ENCODE measurements at places on chromosomes 4 and X.
A peak's percentile ranks its signal among the peaks of the same experiment; 100 is the strongest.

DNA sequence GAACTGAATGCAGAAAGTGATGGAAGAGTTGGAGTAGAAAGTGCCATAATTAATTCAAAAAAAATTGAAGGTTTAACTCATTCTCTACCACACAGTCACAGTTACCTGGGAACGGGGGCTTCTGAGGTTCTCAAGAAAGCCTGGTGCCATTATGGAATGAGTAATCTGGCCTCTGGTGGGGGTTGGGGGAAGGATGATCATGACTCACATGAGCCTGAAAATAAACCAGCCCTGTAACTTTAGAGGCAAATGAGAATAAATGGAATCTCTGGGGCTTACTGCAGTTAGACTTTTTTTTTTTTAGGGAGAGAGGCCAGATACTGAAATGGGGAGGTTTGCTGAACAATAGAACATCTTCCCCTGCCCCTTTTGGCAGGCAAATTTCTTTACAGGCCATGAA is 55.3 kb downstream of the SOD3 start:
- DNase-seq: no peak
- no peaks in the 10 kb centered on the region for H3K36me3 ChIP-seq
- H3K4me3 ChIP-seq: no peak overlapping the region

DNA sequence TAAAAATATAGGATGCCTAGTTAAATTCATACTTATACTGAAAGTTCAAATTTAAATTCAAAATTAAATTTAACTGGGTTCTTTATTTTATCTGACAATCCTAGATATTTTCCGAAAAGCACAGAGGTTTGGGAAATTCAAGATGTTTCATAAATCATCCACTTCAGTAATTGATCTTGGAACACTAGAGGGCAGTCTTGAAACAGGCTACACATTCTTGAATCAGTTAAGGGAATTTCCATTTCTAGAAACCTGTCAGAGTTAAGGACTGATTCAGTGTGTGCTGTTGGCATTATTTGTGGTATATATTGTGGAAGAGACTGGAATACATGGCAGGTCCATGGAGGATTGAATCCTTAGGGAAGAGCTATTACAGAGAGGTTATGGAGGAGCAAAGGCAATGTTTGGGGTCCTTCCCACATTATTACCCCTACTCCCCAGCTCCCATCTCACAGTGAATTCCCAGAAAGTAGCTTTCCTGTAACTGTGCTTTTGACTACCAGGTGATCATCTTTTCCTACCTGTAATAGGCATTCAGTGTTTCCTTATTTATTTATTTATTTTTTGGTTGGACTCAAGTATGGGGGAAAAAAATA is 92.9 kb downstream of the EGF start:
- peaks cover 6% of the 10 kb centered on the region for H3K4me1 ChIP-seq
- H3K4me3 ChIP-seq: no peak overlapping the region
- H3K36me3 ChIP-seq: no peaks in the 10 kb centered on the region
- no peak for DNase-seq

DNA sequence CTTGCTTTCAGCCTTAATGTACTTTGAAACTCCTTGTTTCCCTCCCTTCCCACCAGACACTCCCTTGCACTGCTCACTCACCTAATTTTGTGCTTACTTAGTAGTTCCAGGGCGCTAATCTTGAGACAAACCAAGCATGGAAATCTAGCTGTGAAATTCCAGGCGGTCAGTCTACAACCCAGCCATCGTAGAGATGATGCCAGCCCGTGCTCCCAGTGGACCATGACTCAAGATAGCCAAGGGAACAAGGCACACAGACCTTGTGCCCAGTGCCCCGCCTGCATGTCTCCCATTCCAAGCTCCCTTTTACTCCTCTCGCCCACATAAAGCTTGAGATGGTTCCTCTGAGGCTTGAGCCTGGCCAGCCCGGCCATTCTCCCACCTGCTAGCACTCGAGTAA is 11.1 kb downstream of the TREX2 start:
- no peak overlapping the region for H3K4me3 ChIP-seq
- no peak for DNase-seq
- H3K36me3 ChIP-seq: no peaks in the 10 kb centered on the region
- H3K27ac ChIP-seq: no peak overlapping the region

DNA sequence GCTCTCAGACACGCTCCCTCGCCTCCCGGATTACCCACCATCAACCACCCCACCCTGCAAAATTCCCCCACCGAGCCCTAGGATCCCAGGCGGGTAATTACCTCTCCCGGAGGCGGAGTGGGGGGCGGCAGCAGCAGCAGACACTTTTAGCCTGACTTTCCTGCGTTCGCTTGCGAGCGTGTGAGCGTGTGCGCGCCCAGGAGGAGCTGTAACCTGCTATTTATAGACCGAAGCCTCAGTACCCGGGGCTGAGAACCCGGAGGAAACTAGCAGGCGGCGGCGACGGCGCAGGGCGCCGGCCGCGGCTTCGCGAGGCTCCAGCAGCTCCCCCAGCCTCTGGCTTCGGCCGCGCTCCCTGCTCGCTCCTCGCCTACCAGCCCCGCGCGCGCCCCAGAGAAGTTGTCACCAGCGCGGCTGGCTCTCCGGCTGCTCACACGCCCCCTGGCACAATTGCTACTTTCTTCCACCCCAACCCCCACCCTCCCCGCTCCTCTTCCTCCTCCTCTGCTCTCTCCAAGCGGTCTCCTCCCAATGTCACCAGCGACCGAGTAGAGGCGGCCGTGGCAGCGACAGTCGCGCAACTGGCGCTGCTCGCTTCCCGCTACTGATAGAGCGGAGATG is at the start of gene INPP4B:
INPP4B (minus strand) TSS at position 194 of the 621 bp plus-strand sequence.
- H3K27me3 ChIP-seq: peaks cover 38% of the 10 kb centered on the region
- H3K27ac ChIP-seq: no peak within 1 kb of the TSS
- H3K36me3 ChIP-seq: no peaks in the 10 kb centered on the region
- H3K4me3 ChIP-seq: peak within 1 kb of the TSS; percentile 84

- no peaks in the 10 kb centered on the region for H3K27me3 ChIP-seq
- no peaks in the 10 kb centered on the region for H3K36me3 ChIP-seq
- no peak for DNase-seq
- H3K4me3 ChIP-seq: no peak overlapping the region
- H3K4me1 ChIP-seq: no peaks in the 10 kb centered on the region
Measured at GRCh38 chr4:11710453-11711093, 281.9 kb upstream of the HS3ST1 start.

GRCh38 chr4:102387552-102388150 is 42.4 kb upstream of the SLC39A8 start:
- peaks cover 9% of the 10 kb centered on the region for H3K27me3 ChIP-seq
- H3K4me1 ChIP-seq: peaks cover 6% of the 10 kb centered on the region
- no peak for DNase-seq
- H3K27ac ChIP-seq: no peak overlapping the region
- no peaks in the 10 kb centered on the region for H3K36me3 ChIP-seq
- H3K4me3 ChIP-seq: no peak overlapping the region

- H3K4me3 ChIP-seq: no peak overlapping the region
- no peaks in the 10 kb centered on the region for H3K27me3 ChIP-seq
- no peaks in the 10 kb centered on the region for H3K4me1 ChIP-seq
- H3K36me3 ChIP-seq: no peaks in the 10 kb centered on the region
- no peak overlapping the region for H3K27ac ChIP-seq
Measured at GRCh38 chrX:2848871-2849301, 20.2 kb downstream of the GYG2 start.

DNA sequence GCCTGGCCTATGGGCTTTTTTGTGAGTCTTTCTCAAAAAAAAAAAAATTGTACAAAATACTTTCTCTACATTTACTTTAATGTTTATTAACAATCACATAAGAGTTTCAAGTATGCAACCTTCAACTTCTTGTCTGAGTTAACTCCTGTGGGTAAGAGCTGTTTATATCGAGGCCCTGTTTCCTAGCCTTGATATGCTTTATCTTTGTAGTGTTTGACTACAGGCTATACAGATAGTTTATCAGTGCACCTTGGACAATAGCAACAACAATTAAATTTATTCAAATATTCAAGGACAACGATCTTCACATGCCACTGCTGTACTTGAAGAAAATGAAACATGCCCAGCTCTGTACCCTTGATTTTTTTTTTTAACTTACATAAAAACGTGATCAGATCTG is 178.4 kb downstream of the ARHGAP10 start:
- H3K4me1 ChIP-seq: peaks cover 3% of the 10 kb centered on the region
- no peak overlapping the region for H3K4me3 ChIP-seq
- H3K36me3 ChIP-seq: no peaks in the 10 kb centered on the region
- H3K27me3 ChIP-seq: no peaks in the 10 kb centered on the region
- no peak overlapping the region for H3K27ac ChIP-seq

DNA sequence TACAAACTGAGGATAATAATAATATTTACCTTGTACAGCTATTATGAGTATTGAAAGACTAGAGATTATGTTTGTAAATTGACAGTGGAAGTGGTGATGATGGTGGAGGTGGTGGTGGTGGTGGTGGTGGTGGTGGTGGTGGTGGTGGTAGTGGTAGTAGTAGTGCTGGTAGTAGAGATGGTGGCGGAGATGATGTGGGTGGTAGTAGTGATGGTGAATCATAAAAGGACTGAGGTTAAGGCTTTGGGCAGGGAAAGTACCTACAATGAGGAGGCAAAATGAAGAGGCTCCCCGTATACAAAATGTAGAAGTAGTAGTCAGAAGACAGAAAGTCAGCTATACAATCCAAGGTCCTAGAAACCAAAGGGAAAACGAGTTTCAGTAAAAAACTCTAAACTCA is 214.1 kb downstream of the BCOR start:
- no peaks in the 10 kb centered on the region for H3K36me3 ChIP-seq
- peaks cover 11% of the 10 kb centered on the region for H3K4me1 ChIP-seq
- H3K27ac ChIP-seq: peak overlapping the region; percentile 44
- no peak overlapping the region for H3K4me3 ChIP-seq
- peaks cover 15% of the 10 kb centered on the region for H3K27me3 ChIP-seq

DNA sequence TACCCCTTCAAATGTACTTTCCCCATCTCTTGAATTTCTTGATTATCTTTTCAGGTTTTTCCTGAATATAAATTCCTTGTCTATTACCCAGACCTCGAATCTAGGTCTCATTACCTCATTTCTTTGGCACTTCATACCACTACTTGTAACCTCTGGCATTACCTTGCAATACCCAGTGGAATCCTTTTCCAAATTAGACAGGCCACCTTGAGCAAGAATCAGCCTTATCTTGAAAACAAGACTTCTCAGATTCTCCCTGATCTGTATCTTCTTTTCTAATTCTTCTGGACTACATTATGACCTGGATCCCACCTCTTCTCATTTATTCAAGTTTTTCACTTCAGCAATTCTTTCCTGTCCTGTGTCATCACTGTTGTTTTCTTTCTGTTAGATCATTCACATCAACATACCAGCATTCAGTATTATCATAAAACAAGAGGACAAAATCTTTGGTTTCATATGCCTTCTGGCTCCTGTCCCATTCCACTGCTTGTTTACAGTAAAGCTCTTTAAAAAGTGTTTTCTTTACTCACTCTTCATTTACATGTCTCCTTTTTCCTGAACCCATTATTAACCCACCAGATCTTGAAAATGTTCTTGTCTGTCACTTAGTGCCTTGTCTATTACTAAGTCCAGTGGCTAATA is 275.6 kb upstream of the HS3ST1 start:
- no peaks in the 10 kb centered on the region for H3K27me3 ChIP-seq
- no peak overlapping the region for H3K27ac ChIP-seq
- H3K4me3 ChIP-seq: no peak overlapping the region
- no peak for DNase-seq
- H3K36me3 ChIP-seq: no peaks in the 10 kb centered on the region

- peak overlapping the region; percentile 99 for H3K27ac ChIP-seq
- H3K4me1 ChIP-seq: peaks cover 45% of the 10 kb centered on the region
- no peaks in the 10 kb centered on the region for H3K27me3 ChIP-seq
- peak; percentile 53 for DNase-seq
- peak overlapping the region; percentile 95 for H3K4me3 ChIP-seq
Measured at GRCh38 chr4:17577665-17578481, 875 bp downstream of the LAP3 start.

- no peaks in the 10 kb centered on the region for H3K36me3 ChIP-seq
- peak; percentile 69 for DNase-seq
- H3K4me3 ChIP-seq: no peak overlapping the region
- H3K27ac ChIP-seq: peak overlapping the region; percentile 62
Measured at GRCh38 chr4:10015140-10015753, 6.0 kb downstream of the SLC2A9 start.

GRCh38 chr4:38563707-38564495 is 100.1 kb upstream of the KLF3 start:
- H3K27ac ChIP-seq: no peak overlapping the region
- DNase-seq: no peak
- H3K36me3 ChIP-seq: no peaks in the 10 kb centered on the region
- no peaks in the 10 kb centered on the region for H3K4me1 ChIP-seq
- H3K4me3 ChIP-seq: no peak overlapping the region

DNA sequence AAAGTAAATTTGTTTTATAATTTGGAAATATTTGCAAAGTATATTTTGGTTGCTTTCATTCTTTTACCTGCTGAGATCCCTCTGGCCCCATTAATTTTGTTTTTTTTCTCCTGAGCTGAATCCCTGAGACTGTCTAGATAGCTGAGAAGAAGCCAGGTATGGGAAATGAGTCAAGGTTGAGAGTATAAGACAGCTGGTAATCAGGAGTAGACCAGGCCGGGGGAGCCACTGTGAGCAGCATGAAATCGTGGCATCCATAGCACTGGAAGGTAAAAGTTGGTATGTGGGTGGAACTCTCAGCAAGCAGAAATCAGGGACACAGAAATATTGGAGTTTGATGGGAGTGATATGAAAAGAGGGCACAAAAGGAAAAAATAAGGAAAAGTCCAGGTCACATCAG is 164.5 kb downstream of the FHIP1A start:
- no peak for DNase-seq
- H3K4me3 ChIP-seq: no peak overlapping the region
- H3K27ac ChIP-seq: no peak overlapping the region
- H3K27me3 ChIP-seq: peaks cover 12% of the 10 kb centered on the region
- no peaks in the 10 kb centered on the region for H3K4me1 ChIP-seq
- no peaks in the 10 kb centered on the region for H3K36me3 ChIP-seq

- no peak for DNase-seq
- H3K27me3 ChIP-seq: peaks cover 4% of the 10 kb centered on the region
Measured at GRCh38 chrX:2931155-2931554, 2.0 kb upstream of the ARSD start.

GRCh38 chrX:20001588-20001987 is 10.7 kb upstream of the BCLAF3 start:
- H3K27ac ChIP-seq: no peak overlapping the region
- no peaks in the 10 kb centered on the region for H3K36me3 ChIP-seq
- no peak overlapping the region for H3K4me3 ChIP-seq
- DNase-seq: no peak

GRCh38 chr4:1093391-1094335 is 19.7 kb downstream of the RNF212 start:
- no peaks in the 10 kb centered on the region for H3K27me3 ChIP-seq
- H3K27ac ChIP-seq: no peak overlapping the region
- no peaks in the 10 kb centered on the region for H3K36me3 ChIP-seq
- no peak for DNase-seq

- no peaks in the 10 kb centered on the region for H3K4me1 ChIP-seq
- no peak for DNase-seq
- no peak overlapping the region for H3K4me3 ChIP-seq
- H3K36me3 ChIP-seq: no peaks in the 10 kb centered on the region
Measured at GRCh38 chr4:33255507-33255906, 2535.3 kb downstream of the PCDH7 start.

DNA sequence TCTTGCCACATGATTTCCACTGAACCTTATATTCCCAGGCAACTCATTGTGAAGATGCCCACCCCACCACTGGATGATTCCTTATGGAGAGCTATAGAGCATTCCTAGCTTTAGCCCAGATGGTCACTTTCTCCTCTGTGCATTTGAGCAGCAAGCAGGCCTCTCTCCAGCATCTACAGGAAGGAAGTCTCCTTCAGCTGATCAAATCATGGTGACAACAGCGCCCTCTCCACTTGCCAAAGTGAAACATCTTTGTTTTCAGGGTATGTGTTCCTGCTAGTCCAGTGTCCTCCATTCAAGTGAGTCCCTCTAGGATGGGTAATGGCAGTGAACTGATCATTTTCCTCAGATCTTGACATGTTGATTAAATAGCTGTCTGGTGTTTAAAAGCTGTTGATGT is 10.9 kb upstream of the SYTL5 start:
- DNase-seq: no peak
- no peak overlapping the region for H3K4me3 ChIP-seq
- H3K27me3 ChIP-seq: no peaks in the 10 kb centered on the region
- no peak overlapping the region for H3K27ac ChIP-seq
- H3K36me3 ChIP-seq: no peaks in the 10 kb centered on the region

All from activated CD8-positive, alpha-beta T cell treated with anti-CD3 and anti-CD28 coated beads, Interleukin-2, amount 10 ng/mL, durations not matched to agents 7 days and 5 days (primary cell).